ENCODE measurements at places on chromosomes 16 and 17.

DNA sequence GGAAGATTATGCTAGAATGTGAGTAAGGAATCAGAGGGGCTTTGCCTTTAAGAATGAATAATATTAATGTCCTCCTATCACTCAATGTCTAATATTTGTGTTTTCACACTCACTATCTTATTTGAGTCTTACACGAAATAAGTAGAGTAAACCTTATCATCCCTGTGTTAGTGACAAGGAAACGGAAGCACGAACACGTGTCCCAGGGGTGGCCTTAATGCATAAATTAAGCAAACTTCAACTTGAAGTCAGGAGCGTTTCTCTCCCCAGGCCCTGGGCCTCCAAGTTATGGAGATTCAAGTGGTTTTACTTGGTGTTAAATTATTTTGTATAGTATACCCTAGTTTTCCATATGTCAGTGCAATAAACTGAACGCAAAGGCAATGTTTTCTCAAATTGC is 96.0 kb downstream of the WDR59 start:
- no peak for DNase-seq

DNA sequence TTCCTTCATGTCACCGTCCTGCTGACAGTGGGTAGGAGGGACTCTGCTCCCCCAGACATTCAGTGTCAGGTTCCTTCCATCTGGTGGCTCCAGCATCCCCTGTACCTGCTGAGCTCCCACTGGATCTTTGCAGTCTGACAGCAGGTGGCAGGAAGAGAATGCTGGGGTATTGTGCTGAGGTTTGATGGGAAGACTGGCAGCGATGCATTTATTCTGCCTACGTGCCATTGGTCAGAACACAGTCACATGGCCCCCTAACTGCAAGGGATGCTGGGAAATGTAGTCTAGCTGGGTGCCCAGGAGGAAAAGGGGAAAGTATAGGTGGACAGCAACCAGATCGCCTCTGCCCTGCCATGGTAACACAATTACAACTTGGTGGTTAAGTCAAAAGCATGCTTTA is 44.4 kb downstream of the IRX3 start:
- no peak for DNase-seq

GRCh38 chr17:81310949-81311550 is 15.9 kb upstream of the SLC38A10 start:
- DNase-seq = no peak

DNA sequence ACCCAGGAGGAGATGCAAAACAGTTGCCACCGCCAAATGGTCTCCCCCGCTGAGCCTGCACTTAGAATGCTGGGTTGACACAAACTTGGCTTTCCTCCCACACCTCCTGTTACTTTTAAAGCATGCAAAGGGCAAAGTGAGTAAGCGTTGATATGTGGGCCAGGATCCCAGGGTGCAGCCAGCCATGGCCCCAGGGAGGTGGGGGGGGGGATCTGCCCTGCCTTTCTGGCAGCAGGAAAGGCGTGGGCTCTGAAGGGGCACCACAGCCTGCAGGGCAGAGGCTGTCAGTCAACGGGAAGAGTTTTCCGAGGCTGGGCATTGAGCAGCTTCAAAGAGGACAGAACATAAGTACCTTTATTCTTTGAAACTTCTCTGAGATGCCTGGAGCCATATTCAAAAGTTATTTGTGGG is 142.3 kb downstream of the ABCC12 start:
- no peak for DNase-seq

GRCh38 chr17:58270476-58271215 is 10.1 kb downstream of the MPO start:
- no peak for DNase-seq

DNA sequence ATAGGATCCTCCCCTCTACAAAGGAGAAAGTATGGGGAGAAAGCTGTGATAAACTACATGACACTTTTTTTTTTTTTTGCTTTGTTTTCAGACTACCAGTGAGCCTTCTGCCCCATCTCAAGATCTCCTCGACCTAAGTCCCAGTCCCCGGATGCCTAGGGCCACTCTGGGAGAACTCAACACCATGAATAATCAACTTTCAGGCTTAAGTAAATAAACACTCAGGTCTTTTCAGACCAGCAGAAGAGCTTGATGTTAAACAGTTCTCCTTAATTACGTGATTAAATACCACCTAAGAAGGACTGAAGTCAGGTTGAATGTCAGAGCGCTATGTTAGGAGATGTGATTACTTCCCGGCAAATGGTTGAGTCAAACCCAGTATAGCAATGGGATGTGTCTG is 31.4 kb downstream of the COX11 start:
- no peak for DNase-seq

- peak; percentile 51 for DNase-seq
Measured at GRCh38 chr17:3003296-3004149, 59.9 kb downstream of the OR1D5 start.

DNA sequence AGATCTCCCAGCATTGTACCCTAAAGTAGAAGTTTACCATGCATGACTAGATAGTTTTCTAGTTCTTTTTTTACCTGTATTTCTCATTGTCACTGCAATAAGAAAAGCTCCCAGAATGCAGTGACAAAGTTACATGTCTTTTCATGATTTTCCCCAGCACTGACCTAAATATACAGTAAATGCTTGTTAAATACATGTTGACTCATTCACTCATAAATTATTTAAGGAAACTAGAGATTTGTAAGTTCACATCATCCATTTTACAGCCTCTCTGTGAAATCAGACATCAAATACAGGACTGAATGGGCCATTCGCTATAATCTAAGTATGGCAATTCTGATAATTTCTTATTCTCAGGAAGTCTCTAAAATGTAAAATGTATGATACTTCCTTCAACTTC is 258.9 kb upstream of the AXIN2 start:
- no peak for DNase-seq

DNA sequence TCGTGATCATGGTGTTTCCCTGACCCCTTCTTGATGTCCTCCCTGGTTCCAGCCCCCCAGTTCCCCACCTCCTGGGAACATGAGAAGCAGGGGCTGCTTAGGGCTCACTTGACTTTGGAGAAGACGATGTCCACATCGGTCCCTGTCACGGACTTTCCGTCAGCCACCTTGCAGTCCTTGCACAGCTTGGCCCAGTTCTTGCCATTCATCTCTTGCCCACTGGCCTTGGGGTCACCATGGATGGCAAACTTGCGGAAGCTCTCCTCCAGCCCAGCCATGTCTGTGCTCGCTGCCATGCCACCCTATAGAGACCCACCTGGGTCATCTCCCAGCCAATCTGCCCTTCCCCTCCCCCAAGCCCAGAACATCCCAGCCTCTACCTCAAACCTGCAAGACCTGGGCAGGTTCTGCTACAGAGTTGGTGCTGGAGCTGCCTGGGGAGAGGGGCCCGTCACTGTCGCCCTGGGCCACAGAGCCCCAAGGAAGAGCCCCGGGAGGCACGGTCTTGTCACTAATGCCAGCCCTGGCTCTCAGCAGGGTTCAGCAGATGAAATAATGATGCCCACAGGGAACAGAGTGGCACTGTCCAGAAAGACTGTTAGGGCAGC is 2.4 kb downstream of the TPPP3 start:
- DNase-seq = no peak

- DNase-seq = no peak
Measured at GRCh38 chr17:28759256-28759865, 15.6 kb downstream of the TRAF4 start.

- no peak for DNase-seq
Measured at GRCh38 chr17:65453204-65453931, 108.1 kb downstream of the AXIN2 start.

- no peak for DNase-seq
Measured at GRCh38 chr17:59451706-59452105, 113.7 kb upstream of the DHX40 start.

GRCh38 chr16:78748220-78748929 is 648.9 kb downstream of the WWOX start:
- DNase-seq = no peak

DNA sequence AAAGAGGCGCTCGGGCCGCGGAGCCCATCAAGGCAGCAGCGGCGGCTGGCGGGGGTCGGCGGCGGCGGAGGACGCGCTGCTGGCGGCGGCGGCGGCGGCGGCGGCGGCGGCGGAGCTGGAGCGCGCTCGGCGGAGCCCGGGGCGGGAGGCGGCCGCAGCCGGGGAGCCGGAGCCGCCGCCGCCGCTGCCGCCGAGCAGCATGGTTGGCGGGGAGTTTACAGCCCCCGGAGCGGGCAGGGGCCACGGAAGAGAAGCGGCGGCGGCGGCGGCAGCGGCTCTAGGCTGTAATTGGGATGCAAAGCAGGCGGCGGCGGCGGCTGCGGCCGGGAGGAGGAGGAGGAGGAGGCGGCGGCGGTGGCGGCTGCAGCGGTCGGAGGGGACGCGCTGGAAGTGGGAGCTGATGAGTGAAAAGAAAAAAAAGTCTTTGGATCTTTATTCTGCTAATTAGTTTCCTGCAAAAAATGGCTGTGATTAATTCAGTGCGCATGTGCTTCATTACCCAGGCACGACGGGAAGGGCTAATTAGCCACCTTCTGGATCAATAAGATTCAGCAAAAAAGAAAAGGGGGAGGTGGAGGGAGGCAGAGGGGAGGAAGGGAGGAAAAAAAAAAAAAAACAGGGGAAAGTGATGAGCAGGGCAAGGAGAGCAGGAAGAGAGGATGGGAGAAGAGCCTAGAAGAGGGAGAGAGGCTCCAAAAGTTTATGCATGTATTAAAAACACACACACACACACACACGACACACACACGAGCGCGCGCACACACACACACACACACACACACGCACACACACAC is 10.9 kb upstream of the ZFHX3 start:
- DNase-seq = no peak

DNA sequence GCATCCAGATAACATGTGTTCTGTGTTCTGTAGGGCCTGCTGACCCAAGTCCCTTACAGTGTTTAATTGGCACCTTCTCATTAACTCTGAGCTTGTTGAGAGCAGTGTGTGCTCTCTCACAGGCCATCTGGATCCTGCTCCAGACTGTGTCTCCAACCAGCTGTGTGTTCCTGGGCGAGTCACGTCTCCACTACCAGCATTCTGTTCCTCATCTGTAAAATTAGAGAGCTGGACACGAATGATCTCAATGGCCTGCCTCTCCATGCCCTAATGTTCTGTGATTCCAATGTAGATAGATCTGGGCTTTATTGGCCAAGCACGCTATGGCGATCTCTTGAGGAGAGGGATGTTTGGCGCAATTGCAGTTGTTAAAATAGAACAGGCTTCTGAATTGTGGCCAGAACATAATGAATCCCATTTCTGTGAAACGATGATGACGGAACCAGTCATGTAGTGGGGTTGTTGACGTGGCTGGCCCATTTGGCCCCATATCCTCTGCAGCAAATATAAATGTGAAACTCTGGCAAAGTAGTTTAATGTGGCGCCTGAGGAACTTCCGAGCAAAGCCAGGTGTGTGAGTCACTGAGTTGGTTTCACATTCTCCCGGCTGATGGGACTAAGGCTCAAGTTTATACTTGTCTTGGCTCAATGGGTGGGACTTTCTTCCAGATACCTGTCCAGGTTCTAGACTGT is 22.2 kb downstream of the TBX4 start:
- DNase-seq = no peak

DNA sequence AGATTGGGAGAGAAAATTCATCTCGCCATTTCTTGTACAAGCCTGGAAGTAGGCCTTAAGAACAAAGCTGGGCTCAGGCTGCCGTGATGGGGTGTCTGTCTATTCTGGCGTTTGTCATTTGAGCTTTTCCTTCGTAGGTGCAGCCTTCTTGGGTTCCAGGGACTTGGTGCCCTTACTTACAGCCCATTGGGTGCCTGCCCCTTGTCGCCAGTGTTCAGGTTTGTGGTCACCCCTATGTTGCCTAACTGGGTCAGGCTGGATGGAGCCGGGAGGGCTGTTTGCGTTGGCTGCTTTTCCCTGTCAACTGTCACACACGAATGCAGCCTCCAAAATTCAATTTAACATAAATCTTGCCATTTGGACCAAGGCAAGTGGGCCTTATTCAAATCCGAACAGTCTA is 23.7 kb upstream of the MED9 start:
- DNase-seq = no peak

- no peak for DNase-seq
Measured at GRCh38 chr17:78883533-78884131, 19.4 kb downstream of the CEP295NL start.

DNA sequence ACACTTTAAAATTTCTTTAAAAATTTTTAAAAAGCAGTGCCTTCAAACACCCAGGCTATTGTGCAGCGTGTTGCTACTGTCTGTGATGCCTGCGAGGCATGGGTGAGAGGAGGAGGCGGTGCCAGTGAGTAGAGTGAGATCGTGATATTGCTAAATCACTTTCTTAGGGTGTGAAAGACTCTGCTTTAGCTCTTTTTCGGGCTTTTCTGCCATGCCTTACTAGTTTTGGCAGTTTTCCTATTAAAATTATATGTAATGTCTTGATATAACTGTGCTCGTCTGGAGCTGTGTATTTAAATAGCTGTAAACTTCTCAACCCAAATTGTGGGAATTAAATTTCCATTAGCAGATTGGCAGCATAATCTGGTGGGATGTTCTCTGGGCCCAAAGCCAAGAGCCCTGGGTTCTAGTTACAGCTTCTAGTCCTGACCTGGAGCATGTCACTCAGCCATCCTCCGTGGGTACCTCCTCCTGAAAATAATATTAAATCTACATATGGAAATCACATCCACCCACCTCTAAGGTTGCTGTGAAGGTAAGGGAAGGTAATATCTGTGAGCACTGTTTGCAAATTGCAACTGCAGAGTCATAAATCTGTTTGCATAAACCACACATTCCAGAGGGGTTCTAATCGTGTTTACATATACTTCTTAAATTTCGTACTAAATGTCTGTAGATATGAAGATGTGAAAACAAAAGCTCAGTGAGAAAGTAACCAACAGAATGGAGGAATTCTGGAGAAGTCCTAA is 264.3 kb upstream of the CACNG5 start:
- no peak for DNase-seq

- DNase-seq = no peak
Measured at GRCh38 chr17:68957944-68958343, 2.8 kb upstream of the ABCA8 start.

DNA sequence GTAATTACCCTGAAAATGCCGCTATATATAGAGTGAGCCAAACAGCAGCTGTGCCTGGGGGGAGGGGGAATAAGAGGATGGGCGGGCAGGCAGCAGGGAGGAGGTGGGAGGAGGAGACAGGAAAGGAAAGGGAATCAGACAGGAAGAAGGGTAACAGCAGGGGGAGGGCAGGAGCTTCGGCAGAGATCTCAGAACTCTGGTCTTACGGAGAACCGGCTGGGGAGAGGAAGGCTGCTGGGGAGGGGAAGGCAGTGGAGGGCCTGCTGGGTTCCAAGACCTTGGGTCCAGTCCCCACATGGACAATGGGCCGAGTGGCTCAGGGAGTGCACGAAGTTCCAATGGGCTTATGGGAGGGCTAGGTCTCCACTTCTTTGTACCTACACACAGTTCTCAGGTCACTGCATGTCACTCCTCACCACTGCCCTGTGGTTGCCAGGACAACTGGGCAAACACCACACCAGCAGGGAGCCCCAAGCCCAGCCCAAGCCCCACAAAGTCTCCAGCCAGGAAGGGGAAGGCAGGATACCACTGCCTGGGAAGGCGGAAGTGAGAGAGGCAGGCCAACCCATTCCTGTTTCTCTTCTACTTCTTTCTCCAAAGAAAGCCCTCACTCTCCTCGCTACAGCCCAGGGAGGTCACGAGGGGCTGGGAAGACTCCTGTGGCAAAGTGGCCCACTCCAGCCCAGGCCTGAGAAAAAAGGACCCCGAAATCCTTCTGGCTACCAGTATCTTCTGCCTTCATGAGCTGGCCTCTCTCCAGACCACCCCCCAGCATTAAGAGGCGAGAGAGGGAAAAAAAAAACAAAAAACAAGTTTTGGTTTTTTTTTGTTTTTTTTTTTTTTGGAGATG is 25.3 kb downstream of the G6PC3 start:
- DNase-seq = no peak

- DNase-seq = no peak
Measured at GRCh38 chr17:78929908-78930775, 5.0 kb upstream of the TIMP2 start.
